ENCODE measurements at places on chromosomes 4 and X.

DNA sequence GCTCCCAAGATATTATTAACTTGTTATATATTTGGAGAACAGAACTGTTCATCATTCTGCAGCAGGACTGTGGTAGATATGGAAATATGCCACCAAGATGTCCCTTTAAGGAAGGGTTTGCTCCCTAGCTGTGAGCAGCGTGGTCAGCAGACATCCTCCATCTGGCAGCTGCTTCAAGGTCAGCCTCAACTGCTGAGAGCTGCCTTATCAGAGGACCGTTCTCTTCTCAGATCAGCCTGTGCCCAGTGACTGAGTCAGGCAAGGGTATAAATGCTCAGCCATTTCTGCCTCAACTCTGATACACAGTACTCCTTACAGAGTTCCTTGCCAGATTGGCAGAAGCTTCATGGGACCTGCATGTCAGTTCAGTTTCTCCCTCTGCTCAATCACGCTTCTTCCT is 63.4 kb upstream of the MAGEB2 start:
- no peak for DNase-seq

GRCh38 chrX:41445781-41446358 is 1.3 kb upstream of the NYX start:
- DNase-seq: no peak

- no peak for DNase-seq
These were observed 74.6 kb upstream of the NALF2 start for GRCh38 chrX:69429339-69430015.

DNA sequence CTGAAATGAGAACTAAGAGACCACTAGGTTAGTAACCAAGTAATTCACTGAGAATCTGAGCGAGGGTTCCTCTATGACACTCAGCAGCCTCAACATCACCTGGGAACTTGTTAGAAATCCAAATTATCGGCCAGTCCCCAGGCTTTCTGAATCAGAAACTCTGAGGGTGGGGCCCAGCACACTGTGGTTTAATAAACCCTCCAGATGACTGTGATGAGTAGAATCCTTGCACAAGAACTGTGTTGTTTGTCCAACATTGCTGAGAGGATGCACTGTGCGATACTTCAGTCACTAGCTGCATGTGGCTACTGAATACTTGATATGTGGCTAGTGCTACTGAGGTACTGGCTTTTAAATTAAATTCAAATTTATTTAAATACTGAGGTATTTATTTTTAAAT is 243.9 kb downstream of the MAML3 start:
- no peak for DNase-seq

DNA sequence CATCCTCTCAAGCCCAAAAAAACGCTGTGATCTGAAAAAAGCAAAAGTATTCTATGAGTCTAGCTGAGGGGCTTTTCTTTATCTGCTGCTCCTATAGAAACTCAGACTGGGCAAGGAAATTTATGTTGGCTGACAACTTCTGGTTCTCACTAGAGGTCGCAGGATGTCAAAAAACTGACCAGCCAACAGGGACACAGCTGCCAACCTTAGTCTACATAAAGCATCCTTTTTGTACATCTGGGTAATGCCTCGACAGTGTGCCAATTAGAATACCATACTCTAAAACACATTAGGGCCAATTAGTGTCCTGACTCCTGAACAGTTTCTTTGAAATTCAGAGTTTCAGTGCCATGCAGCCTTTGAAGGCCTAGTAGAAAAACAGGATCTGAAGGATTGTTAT is 8.8 kb upstream of the TLL1 start:
- DNase-seq: no peak

DNA sequence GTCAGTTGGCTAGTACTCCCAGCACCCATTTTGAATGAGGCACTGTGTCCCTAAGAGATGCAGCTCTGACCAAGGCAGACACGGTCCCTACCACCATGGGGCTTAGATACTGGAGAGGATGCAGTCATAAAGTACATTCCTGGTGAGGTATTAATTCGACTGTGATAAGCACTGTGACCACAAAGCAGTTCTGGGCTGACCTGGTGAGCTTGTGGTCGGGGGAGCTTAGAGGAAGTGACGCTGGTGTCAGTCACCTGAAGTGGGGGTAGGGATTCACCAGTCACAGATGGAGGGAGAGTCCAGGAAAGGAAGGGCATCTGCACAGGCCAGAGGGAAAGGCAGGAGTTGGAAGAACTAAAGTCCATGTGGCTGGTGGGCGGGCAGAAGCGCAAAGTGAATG is 15.8 kb upstream of the CLTRN start:
- no peak for DNase-seq

GRCh38 chr4:17170131-17170530 is 271.7 kb upstream of the LDB2 start:
- no peak for DNase-seq

DNA sequence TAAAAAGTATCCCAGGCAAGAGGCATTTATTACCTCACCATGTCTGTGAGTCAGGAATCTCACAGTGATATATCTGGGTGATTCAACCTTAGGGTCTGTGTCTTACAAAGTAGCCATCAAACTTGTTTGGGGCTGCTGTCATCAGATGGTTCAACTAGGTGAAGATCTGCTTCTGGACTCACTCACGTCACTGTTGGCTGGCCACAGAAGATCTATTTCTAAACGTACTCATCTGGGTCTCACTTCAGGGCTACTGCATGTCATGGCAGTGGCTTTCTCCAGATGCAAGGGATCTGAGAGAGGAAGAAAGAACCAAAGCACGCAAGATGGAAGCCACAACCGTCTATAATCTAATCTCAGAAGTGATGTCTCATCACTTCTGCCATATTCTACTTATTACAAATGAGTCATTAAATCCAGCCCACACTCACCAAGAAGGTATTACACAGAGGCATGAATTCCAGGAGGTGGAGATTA is 267.8 kb upstream of the ANKRD50 start:
- DNase-seq: no peak

- DNase-seq: no peak
These were observed 51.4 kb upstream of the LRAT start for GRCh38 chr4:154692304-154692818.

GRCh38 chr4:152342293-152342692 is 193.6 kb downstream of the FBXW7 start:
- no peak for DNase-seq

DNA sequence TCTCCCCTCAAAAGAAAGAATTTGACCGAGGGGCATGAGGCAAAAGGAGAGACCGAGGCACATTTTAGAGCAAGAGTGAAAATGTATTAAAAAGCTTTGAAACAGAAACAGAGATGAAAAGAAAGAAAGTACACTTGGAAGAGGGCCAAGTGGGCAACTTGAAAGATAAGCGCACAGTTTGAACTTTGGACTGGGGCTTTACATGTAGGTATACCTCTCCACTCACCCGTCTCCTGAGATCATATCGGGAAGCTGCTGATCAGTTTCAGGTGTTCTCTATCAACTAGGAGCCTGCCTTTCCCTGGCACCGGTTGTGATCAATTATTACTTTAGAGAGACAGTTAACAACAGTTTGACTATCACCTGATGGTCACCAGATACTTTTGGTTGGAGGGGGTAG is 2666.5 kb downstream of the ARAP2 start:
- DNase-seq: no peak

GRCh38 chr4:27066591-27066990 is 205.9 kb downstream of the STIM2 start:
- DNase-seq: no peak

GRCh38 chrX:15299941-15300851 is 15.2 kb downstream of the ASB11 start:
- no peak for DNase-seq

- DNase-seq: no peak
These were observed 421.4 kb upstream of the CPXCR1 start for GRCh38 chrX:88325634-88326033.

DNA sequence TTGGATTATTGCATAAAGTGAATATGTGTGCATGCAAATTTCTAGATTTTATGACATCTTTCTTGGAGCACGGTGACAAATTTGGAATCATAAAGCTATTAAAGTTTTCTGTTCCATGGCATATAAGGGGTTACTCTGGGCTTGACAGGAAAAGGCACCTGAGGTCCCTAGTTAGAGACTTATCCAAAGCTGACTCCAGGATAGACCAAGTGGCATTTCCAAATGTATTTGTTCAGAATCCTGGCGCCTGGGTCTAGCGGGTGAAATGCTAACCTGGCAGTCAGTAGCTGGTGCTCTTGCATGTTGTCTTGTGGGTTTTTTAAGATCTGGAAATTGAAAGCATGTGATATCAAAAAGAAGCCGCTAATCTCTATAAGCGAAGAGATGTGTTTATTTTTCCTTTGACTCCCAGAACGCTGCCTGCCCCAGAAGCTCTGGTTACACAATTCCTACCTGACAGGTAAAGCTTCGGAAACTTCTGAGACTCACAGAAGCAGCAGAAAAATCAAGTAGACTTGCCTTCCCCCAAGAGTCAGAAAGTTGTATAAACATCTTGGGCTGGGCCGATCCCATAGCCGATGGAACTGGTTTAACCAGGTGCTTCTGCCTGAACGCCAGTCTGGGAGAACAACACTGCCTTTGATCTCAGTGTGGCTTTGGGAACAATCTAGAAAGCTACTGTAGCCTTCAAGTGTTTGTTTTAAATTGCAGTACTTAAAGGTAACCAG is 12.9 kb upstream of the ZCCHC4 start:
- DNase-seq: peak; percentile 7

- DNase-seq: no peak
These were observed 1021.2 kb downstream of the PCDH7 start for GRCh38 chr4:31741326-31741725.

- no peak for DNase-seq
These were observed 37.9 kb downstream of the NUDT6 start for GRCh38 chr4:122884499-122884898.

DNA sequence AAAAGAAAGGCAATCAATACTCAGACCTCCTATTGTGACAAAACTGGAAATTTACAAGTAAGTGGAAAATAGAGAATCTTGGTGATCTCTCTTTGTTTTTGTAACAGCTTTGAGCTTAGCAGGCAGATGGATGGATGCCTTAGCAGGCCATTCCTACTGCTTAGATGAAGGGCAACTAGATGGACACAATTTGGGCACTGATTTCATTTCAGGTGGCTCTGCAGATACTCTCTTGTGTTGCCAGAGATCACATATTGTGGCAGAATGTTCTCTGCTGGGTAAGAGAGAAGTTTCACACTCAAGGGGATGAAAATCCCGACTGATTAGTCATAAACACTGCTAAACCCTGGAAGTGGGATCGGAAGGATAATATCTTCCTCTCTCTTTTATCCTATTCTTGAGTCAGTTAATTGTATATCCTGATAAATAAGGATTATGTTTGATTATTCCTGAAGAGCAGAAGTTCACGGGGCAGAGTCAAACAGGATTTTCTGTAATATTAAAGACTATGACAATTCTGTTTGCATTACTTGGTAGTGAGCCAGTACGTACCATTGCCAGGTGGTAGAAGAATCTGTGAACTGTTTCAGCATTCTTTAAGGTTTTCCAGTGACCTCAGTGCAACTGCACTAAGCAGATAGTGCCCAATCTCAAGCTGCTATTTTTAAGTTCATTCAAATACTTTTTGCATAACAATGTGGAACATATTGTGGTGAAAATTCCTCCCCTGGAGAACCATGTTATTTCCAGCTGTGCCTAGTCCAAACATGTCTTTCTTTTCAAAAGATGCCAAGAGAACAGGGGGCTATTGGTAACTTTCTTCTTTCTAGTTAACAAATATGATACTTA is 974.3 kb downstream of the FSTL5 start:
- DNase-seq: no peak

- no peak for DNase-seq
These were observed 1296.1 kb upstream of the PABPC4L start for GRCh38 chr4:135497563-135498152.

DNA sequence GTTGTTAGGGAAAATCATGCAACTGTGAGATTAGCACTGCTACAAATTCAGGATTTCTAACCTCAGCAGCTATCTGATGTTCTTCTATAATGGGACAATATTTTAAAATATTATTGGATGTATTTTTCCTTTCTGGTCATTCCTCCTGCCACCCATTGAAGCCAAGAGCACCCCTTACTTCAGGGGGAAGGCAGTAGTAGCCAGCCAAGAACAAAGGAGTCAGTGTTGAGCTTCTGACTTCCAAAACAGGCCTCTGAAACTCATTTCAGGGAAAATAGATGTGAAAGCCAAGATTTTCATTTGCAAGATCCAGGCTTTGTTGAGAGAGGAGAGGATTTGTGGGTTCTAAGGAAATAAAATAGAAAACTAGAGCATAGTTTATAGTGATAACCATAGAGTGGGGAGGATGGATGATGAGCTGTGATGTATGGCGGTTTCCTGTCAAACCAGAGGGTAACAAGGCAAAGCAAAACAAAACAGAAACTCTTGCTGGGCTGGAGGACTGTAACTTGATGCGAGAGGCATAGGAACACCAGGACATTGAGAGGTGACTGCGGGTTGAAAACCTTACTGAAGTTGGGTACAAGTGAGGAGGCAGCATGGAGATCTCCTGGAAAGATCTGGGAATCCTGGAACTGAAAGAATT is 173.7 kb upstream of the LEF1 start:
- DNase-seq: no peak

- no peak for DNase-seq
These were observed 45.4 kb downstream of the KIT start for GRCh38 chr4:54703182-54703581.

DNA sequence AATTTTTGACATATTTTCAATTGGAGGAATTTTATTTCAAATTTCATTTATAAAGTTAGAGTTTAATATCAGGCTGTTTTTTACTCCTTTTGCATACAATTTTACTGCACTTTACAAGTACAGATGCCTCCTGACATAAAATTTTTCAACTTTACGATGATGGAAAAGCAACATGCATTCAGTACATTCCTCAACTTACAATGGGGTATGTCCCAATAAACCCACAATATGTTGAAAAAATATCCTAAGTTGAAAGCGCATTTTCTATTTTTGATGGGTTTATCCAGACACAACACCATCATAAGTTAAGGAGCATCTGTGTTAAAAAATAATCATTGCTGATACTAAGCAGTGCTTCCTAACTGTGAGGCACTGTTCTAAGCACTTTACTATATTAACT is 4.3 kb downstream of the KLHL5 start:
- no peak for DNase-seq

DNA sequence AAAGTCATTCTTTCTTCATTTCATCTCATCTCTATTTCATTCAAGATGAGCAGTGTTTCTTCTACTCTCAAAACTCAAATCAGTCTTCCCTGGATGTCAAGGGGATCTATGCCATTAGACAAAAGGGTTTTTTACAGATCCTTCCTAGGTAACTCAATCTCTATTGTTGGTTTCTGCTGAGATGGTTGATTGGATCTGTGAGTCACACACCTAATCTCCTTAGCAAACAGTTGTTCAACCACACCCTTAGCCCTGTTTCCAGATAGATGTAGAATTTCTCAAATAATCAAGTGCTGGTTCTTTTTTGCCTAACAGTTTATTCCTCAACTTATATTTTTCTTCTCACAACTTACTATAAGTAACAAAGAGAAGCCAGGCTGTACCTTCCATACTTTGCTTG is 200.5 kb downstream of the KDR start:
- DNase-seq: no peak

DNA sequence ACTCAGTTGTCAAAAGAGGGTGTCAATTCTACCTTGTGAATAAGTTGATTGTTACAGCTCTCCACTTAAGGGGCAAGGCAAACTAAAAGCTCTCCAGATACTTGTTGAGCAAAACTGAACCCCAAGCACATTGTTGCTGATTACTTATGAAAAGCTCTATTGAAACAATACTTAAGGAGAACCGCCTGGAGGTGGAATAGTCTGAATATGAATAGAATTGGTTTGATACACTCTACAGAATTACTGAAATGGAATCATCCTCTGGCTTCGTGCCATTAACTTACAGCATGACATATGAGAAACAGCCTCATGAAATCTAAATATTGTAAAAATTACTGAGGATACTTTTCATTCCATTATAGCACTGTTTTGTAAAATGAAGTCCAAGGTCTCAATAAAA is 127.0 kb upstream of the SH3RF1 start:
- no peak for DNase-seq

- DNase-seq: no peak
These were observed 815.5 kb downstream of the FAT4 start for GRCh38 chr4:126130215-126130614.

Measured in right renal cortex interstitium (tissue), 3 donors.